HTR-8/SVneo (cell line): ENCODE measurements at places on chromosomes 3 and 15.

DNA sequence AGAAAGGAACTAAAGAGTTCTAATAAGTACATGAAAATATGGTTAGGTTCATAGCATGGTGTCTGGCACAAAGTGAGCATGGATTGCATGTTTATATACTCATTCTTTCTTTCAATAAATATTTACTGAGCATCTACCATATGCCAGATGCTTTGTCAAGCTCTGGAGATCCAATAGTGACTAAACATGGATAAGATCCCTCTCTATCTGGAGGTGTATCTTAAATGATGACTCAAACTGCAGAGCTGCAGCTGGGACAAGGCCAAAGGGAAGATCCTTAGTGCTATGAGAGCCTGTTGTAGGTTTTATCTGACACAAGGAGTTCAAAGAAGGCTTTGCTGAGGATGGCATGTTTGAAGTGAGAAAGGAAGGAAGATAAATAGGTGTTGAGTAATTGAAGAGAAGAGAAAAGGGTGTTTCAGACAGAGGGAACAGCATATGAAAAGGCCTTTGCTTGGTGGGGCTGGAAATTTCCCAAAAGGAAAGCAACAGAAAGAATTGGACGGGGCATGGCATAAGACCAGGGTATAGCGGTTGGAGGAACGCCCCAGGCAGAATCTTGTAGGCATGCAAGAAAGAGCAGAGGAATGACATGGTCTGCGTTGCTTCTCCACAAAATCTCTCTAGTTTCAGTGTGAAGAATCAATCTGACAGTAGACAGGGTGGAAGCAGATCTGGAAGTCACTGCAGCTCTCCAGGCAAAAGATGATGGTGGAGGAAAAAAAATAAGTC is 239.9 kb upstream of the LRTM1 start:
- DNase-seq: no peak

DNA sequence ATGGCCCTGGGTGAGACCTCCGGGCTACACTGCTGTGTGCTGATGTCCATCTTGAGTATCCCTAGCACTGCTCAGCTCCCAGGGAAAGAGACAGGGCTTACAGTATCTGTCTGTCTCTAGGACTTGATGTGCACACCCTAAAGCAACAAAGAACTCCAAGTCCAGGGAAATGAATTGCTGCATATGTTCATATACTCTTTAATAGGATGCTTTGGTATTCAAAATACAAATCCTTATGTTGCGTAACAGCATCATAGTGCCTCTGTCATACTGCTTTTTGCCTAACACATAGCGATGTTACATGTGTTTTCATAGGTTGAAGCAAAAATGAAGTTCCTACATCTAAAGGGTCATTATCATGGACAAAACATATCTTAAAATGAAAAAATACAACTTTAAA is 299.9 kb downstream of the SLC9A9 start:
- no peak for DNase-seq

DNA sequence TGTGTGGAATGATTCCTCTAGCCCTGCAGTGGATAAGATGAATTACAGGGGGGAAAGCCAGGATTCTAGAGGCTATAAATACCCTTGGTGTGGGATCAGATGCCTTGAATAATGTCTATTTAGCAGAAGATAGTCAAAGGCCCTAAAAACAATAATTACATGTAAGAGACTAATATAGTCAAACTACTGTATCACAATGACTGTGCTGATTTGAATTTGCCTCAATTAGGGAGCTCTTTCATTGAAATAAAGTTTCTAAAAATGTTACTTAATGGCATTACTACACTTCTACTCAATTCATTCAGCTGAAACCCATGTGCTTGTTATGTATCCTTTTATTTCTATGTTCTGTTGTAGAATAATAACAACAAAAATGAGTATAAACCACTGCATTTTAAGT is 915.6 kb downstream of the TUSC7 start:
- DNase-seq: no peak

DNA sequence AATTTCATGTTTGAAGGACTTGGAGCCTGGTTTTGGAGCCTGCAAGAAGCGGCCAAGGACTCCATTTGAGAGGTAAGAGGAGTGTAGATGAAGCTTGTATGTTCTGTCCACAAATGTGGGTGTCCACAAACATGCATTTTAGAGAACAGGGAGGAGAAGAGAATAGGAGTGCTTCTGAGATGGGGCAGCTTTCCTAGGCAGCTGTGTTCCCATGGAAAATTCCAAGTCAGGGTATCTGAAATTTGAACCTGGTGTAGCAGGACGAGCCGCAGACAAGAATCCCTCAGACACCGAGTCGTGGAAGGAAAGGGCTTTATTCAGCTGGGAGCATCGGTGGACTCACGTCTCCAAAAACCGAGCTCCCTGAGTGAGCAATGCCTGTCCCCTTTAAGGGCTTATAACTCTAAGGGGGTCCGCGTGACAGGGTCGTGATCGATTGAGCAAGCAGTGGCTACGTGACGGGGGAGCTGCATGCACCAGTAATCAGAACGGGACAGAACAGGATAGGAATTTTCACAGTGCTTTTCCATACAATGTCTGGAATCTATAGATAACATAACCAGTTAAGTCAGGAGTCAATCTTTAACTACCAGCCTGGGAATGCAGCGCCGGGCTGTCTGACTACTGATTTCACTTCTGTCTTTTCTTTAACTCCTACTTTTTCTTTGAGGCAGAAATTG is 71.4 kb upstream of the WDR72 start:
- DNase-seq: no peak

DNA sequence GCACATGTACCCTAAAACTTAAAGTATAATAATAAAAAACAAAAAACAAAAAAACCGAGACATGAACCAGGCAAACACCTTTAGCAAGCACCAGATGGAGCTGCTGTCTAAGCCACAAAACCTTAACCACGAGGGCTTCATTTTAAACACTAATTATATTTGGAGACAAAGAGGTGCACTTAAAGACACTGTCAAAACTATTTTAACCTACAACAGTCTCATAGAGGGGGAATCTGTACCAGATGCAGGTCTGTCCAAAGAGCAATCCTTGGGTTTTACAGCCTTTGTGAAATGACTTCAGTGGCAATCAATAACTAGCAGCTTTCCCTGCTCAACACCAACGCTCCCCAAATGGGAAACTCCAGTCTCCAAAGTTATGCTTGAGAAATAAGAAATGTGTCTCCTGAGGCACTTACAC is 115.7 kb upstream of the TSPAN3 start:
- no peak for DNase-seq

DNA sequence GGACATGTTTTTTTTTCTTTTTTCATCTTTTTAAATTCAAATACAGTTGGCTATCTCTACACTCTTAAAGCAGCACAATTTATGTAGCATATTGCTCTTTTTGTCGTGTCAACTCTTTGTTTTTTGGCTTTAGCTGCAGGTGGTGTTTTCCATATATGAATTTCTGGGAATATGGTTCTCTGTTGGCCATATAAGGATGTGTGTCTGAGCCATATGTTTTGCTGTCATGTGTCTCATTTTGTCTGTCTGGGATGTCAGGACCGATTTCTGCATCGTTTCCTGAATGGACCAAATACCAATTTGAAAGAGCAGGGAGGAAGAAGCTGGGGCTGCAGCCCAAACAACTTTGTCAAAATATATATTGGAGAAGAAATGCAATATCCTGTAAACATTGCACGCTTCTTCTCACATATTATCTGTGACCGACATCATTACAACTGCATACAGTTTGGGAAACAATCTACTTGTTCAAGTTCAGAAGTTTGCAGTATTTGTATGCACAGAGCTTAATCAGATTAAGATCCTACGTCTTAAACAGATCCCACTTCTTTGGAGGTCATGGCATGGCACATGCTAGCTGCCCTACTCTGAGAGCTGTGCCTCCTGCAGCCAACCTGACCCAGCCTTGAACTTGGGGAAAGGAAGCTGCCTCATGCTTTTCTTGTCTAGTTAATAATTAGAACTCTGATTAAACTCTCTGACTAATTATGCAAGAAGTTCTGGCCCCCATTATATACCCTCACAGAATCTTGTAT is 4.0 kb upstream of the SATB1 start:
- DNase-seq: no peak

- peak; percentile 38 for DNase-seq
These were observed 3.2 kb downstream of the SENP7 start for GRCh38 chr3:101509811-101510210.
